ENCODE measurements at places on chromosomes 2 and 18. TPM values are rescaled to one million over a fixed set of nuclear protein-coding genes. Genes with fewer than 3 reads are reported as not detected.

TLX2 gene
- 0.69 TPM for total RNA-seq

DLX1 gene
- not detected for total RNA-seq

SGO2 gene
- total RNA-seq = 35.0 TPM

ZNF396 gene
- total RNA-seq = 1.9 TPM

UCN gene
- total RNA-seq = 5.1 TPM

VWC2L gene
- not detected for total RNA-seq

CCDC68 gene
- not detected for total RNA-seq

VWA3B gene
- total RNA-seq = not detected

TRABD2A gene
- total RNA-seq = 85.5 TPM

CFAP53 gene
- 0.36 TPM for total RNA-seq

FAM124B gene
- total RNA-seq = 0.17 TPM

GRCh38 chr18:46466234-46467160, 190.5 kb downstream of the LOXHD1 start:
- no peak for DNase-seq

DNA sequence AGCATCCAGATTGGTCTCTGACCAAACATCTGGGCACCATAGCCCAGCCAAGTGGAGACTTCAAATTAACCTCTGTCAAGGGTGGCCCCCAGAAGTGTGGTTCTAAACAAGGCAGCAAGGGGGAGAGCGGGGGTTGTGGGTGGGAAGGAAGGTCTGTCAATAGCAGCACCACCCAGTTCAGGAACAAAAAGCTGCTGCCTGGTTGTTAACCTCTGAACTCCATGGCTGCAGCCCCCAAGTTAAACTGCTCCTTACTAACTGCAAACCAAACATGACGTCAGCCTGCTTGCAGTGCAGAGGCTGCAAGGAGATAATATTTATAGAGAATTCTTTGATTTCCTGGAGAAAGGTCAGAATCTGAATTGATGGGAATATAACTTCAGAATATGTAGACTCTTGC, 76.5 kb downstream of the ARL4C start:
- DNase-seq = no peak

DNA sequence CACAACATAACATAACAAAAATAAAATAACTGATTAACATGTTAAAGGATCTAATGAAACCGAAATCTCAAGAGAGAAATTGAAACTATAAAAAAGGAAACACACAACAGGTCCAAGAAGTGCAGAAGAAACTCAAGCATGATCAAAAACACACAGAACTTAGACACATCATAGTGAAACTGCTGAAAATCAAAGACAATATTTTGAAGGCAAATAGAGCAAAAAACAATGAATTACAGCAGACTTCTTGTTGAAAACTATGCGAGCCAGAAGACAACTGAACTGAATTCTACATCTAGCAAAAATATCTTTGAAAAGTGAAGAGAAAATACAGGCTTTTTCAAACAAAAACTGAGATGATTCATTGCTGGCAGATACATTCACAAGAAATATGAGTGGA, 61.3 kb downstream of the UGP2 start:
- DNase-seq = no peak

- DNase-seq = no peak
Measured at GRCh38 chr18:75106746-75107145, 102.2 kb downstream of the PTGR3 start.

- no peak for DNase-seq
Measured at GRCh38 chr2:234980451-234981187, 28.8 kb downstream of the SH3BP4 start.

DNA sequence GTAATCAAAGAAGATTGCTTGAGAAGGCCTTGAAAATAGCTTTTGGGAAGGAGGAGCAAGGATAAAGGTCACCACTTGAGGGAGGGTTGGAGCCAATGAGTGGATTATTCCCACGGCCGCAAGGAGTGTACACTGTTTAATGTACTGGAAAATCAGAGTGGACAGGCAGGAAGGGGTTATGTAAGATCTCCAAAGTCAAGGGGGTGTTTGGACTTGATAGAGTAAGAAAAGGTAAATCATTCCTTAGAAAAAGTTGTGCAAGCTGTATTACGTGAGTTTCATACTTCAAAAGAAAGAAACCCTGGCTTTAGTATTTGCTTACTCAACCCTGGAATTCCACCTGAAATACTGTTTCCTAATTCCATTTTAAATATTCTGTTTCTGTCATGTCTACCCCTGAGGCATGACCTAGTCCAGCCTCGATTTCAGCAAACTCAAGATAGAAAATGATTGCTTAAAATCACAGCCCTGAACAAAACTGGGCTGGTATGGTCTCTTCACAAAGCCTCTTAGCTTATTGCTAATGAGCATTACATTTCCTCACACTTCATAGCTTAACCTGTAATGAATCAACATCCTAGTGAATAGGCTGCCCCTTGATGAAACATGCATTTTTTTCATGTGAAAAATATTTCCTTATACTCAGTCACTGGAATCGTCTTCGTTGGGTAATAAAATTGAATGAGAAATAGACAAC, 1.1 kb downstream of the MREG start:
- no peak for DNase-seq

- DNase-seq = no peak
Measured at GRCh38 chr2:55302241-55302640, 33.2 kb upstream of the MTIF2 start.

- no peak for DNase-seq
Measured at GRCh38 chr2:41907771-41908207, 140.0 kb upstream of the PKDCC start.

GRCh38 chr18:55407191-55407590, 180.8 kb downstream of the TCF4 start:
- no peak for DNase-seq

DNA sequence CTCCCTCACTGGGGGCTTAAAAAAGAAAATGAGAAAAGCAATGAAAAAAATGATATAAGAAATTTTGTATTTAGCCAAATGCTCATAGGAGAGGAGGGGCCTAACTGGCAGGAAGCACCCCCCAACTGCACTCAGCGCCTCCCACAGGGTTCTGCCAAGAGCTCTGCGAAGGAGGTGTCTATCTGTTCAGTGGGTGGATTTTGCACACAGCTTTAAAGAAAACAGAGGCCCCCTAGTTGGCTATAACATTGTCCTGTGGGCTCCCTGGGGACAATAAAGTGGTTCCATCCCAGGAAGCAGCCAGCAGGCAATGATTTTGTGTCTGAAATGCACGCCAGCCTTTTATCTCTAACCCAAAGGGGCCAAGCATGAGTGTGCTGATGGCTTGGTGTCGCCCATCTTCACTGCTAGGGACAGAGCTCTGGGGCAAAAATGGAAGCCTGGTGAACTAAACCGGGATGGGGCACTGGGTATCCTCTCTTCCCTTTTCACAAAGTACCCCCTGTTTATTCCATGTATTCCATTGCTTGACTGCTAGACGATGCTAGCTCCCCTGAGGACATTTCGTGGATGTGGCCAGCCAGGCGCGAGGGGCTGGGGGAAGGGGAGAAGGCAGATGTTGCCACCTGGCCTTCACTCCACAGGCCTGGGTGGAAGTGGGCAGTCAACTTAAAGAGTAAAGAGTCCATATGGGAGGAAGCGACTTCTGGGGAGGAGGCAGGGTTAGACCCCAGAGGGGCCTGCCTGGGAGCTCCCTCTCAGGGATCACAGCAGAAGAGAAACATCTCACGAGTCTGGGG, 205.7 kb downstream of the CYP26B1 start:
- DNase-seq = no peak

GRCh38 chr2:128416806-128417205, 98.1 kb upstream of the HS6ST1 start:
- DNase-seq = no peak

DNA sequence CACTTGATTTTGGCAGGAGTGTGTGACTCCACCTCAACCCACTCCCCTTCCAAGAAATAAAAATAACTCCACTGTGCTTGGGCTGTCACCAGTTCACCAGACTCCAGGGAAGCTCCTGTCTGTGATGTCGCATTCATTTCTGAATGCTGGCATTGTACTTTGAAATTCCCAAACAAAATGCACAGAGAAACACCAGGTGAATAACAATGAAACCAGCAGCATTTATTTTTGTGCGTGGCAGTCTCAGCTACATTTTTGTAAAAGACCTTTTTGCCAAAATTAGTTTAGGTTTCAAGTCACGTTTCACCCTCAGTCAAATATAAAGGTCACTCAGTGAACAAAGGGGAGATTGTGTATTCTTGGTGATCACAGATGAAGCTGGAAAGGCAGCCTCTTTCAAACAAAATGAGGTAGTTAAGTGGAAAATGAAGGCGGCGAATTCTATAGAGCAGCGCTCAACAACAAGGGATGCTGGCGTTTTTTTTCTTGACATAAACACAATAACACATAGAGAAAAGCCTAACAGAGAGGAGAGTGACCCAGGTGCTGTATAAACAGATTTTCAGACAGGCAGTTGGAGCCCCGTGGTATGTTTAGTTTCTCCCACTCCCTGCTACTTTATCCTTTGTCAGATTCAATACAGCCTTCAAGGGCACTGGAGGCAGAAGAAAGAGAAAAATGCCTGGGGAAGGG, 210.3 kb upstream of the GCFC2 start:
- no peak for DNase-seq

- no peak for DNase-seq
Measured at GRCh38 chr2:9693646-9694045, 62.8 kb upstream of the YWHAQ start.

GRCh38 chr18:48184118-48184517, 225.1 kb downstream of the ZBTB7C start:
- no peak for DNase-seq

GRCh38 chr2:20917287-20917660, 94.4 kb upstream of the LDAH start:
- no peak for DNase-seq

- no peak for DNase-seq
Measured at GRCh38 chr2:209005371-209005770, 418.5 kb upstream of the MAP2 start.

DNA sequence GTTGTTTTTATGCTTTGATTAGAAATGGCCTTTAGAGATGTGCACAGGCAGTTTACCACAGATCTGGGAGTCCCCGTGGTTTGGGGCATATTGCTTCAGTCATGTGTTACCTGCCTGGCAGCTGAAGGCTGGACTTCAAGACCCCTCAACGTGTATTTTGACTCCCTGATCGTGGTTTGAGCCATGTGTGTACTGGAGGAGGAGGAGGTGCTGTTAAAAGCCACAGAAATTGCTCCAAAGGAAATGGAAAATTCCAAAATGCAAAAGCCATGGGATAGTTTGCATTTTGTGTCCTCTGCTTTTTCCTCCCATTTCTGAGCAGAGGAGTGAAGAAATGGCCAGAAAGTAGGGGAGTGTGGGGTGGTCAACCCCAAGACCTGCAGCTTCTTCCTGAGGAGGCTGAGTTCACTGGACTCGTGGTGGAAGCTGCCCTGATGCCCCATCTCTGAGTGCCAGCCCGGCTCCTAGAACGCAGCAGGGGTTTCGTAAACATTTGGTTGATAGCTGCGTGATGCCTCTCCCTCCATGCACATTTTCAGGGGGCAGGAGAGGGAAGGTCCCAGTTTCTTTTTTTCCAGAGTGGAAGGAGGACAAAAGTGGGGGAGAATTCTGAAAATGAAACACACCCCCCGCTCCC, 45.7 kb downstream of the ITGB1BP1 start:
- DNase-seq = no peak

DNA sequence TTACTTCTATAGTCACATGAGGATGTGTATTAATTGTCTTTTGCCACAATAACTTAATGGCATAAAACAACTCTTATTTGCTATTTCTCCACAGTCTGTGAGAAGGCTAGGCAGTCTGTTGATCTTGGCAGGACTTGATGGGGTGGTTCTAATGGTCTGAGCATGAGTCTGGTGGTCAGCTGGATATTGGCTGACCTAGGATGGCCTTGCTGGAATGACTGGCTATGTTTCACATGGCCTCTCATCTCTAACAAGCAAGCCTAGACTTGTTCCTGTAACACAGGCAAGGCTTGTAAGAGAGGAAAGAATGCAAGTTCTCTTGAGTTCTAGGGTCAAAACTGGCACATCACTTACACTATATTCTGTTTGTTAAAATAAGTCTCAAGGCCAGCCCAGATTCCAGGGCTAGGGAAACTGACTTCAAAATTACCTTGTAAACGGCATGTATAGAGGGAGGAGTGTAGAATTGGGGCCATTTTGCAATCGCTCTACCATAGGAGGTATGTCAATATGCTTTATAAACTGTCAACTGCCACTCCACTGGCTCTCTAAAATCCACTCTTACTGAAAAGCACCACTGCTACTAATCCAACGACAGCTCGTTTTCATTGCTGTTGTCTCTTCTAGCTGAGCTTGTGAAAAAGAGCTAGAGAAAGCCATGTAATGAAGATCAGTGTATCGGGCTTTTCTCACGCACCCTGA, 325.0 kb upstream of the PKDCC start:
- DNase-seq = no peak

- DNase-seq = no peak
Measured at GRCh38 chr18:63348508-63349136, 18.4 kb downstream of the KDSR start.

- DNase-seq = no peak
Measured at GRCh38 chr2:33620-34019, 12.7 kb downstream of the FAM110C start.

- no peak for DNase-seq
Measured at GRCh38 chr2:45567974-45568789, 42.9 kb downstream of the SRBD1 start.

DNA sequence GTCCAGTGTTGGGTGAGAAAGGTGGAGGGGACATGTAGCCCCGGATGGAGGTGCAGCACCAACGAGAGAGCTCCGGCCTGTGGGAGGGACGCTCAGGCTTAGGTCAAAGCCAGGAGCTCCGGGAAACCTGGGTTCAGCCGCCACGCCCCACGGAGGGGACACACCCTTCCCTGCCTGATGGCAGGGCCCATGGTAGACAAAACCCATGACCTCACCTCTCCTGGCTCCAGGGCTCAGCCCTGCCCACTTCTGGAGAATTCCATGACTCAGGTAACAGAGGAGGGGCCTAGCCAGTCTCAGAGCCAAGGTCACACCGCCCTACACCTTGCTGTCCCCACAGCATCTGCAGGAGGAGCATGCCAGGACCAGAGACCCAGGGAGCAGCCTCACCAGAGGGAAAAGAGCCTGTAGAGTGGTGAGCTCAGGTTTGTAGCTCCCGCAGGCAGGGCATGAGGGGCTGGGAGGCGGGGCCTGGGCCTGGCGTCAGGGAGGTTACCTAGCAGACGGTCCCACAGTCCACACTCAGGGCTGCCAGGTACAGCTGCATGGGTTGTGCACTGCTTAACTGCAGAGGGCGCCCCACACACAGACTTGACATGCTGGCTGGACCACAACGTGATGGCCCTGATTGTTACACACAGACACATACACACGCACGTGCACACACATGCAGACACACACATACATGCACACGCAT, 70.8 kb upstream of the SMAD7 start:
- DNase-seq = peak; percentile 68

DNA sequence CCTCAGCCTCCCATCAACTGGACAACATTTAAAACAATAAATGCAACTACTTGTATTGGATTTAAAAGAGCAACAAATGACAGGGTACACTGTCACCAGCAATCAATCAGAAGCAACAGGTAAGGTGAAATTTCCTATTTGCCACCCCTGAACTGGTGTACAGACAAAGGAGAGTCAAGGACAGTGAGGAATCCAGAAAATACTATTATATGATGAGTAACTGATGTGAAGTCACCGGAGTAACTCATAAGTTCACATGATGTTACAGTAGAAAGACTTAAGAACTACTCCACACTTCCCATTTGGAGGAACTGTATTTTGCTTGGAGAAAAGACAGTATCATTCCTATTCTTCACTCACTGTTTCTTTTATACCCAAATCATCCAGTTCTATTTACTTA, 4.1 kb upstream of the STAT1 start:
- DNase-seq = no peak

- no peak for DNase-seq
Measured at GRCh38 chr18:68033466-68033865, 516.9 kb upstream of the DSEL start.

GRCh38 chr2:7626139-7626537, 708.9 kb downstream of the RNF144A start:
- DNase-seq = no peak
